Astrocyte of the spinal cord (primary cell): ENCODE measurements at places on chromosomes 4 and X.

GRCh38 chr4:165207431-165208220 is at the start of gene KLHL2:
Gene KLHL2 (plus strand): TSS chr4:165207561. CDS start chr4:165207877, 316 bp downstream.
- peak; percentile 68 for DNase-seq

- DNase-seq: no peak
These were observed 22.1 kb upstream of the OPN1LW start for GRCh38 chrX:154121961-154122360.

- no peak for DNase-seq
These were observed 160.1 kb upstream of the NRK start for GRCh38 chrX:105662248-105662647.

GRCh38 chr4:133565379-133565778 is 416.3 kb downstream of the PCDH10 start:
- peak; percentile 86 for DNase-seq

GRCh38 chr4:61824454-61824853 is 624.3 kb downstream of the ADGRL3 start:
- no peak for DNase-seq

DNA sequence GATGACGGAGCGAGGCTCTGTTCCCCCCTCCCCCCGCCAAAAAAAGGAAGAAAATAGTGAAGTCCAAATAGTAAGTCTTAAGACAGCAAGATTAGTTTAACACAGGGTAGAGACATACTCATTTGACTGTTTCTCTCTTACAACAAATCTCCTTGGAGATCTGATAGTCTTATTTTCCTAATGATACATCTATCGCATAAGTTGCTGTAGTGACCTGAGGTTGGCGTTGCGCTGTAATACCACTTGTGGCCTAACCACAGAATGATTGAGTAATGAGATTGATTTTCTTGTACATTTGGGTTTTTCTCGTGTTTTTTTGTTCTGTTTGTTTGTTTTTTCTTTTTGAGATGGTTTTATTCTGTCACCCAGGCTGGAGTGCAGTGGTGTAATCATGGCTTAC is 27.2 kb downstream of the OCIAD1 start:
- no peak for DNase-seq

GRCh38 chr4:1232661-1233621 is 16.0 kb downstream of the CTBP1 start:
- peak; percentile 71 for DNase-seq

DNA sequence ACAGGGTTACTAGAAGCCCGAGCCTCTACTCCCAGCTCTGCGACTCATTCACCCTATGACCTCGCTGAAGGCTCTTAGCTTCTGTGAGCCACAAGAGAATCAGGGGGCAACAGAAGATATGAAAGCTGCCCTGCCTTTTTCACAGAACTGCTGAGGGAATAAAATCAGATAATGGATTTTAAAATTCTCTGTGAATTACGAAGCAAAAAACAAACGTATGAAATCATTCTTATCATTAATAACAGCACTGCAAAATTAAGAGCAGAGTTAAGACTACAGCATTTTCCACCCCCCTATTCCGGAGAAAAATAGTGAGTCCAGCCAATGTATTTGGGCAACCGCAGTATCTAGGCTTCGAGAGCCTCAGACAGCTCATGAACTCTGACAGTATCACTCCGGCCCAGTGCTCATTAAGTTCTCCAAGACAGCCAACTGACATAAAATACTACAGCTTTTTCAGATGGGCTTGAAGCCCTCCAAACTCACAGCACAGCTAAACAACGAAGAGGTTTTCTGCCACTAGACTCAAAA is 33.4 kb downstream of the AFAP1 start:
- DNase-seq: peak; percentile 66

GRCh38 chr4:69843932-69844331 is 16.0 kb downstream of the SULT1E1 start:
- no peak for DNase-seq

DNA sequence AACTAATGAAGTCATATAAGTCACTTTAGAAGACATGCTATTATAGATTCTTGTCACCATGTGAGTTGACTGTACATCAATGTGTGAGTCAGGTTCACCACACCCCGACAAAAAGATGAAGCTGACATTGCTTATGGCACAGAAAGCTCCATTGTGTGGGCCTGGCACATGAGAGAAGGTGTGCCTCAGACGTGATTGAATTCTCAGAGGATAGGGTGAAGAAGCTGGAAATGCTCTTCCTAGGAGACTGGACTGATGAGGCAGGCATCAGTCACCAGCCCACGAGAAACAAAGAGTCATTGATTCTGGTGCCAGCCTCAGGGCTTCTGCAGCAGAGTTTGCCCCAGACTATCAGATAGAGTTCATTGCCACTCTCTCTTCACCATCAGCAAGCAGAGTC is 35.9 kb upstream of the LRAT start:
- DNase-seq: no peak

DNA sequence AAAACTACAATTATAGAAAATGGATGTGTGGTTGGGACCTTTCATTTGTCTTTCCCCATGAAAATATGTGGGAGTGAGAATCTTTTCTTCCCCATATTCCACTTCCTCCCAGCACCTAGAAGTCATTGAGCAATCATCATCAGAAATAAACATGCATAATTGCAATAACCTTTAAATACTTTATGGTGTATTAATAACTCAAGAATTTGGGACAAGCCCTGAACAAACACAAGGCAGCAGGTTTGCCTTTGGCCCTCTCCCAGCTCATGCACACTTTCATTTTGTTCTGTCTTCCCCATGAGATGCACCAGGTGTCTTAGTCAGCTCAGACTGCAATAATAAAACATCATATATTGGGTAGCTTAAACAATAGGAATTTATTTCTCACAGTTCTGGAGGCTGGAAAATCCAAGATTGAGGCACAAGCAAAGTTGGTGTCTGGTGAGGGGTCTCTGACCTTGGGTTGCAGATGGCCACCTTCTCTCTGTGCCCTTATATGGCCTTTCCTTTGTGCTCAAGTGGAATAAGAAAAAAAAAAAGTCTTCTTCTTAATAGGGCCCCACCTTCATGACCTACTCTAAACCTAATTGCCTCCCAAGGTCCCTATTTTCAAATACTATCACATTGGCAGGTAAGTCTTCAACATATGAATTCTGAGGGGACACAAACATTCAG is 34.7 kb upstream of the TMEM184C start:
- DNase-seq: no peak

- no peak for DNase-seq
These were observed 134.2 kb upstream of the SH3RF1 start for GRCh38 chr4:169404960-169405359.

DNA sequence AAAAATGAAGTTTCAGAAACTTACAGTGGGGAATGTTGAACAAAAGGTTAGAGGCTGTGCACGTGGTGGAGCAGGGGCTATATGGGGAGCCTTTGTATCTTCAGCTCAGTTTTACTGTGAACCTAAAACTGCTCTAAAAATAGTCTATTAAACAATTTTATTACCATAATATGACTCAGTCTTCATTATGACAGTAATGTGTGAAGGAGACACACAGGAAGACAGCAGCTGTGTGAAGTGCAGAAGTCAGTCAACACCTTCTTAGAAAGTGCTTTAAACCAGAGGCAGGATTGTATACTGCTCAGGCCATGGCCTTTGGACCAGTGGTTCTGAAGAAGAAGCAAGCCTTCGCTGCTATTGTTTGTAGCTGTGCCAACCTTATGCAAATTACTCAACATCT is 89.7 kb downstream of the ARHGAP10 start:
- no peak for DNase-seq

DNA sequence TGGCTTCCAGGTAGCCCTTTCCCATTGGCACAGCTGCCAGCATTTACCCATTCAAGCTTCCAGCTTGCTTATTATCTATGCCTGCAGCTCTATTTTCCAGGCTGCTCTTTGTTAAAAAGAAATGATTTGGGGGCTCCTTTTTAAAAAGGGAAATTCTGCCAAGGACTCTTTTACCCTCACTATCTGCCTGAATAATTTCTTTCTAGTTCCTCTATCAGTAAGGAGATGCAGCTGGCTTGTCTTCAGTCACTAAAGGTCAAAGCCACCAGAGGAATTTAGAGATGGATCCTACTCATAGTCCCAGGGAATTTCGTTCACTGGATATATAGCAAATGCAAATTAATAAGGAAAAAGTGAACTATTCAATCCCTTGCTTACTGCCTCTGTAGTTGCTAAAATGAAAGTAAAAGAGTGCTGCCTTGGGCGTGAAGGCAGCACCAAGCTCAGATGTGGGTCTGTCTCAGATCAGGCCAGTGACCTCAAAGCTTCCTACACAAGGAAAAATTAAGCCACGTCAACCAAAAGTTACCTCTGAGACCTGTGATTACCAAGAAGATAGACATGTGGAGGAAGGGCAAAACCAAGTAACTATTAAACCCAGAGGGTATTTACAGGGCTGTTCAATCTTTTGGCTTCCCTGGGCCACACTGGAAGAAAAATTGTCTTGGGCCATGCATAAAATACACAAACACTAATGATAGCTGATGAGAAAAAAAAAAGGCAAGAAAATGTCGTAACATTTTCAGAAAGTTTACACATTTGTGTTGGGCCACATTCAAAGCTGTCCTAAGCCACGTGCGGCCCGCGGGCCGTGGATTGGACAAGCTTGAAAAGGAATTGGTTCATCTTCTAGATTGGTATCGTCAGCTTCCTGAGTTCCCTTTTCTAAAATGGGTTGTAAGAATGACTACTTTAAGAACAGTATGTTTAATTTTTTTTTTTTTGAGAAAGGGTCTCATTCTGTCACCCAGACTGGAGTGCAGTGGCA is 5.3 kb downstream of the ARSF start:
- no peak for DNase-seq

GRCh38 chrX:39196192-39197102 is 395.2 kb downstream of the MID1IP1 start:
- peak; percentile 59 for DNase-seq

GRCh38 chr4:25346913-25347312 is 30.1 kb upstream of the ANAPC4 start:
- DNase-seq: no peak

- DNase-seq: no peak
These were observed 85.8 kb downstream of the PHKA2 start for GRCh38 chrX:18898091-18898490.

DNA sequence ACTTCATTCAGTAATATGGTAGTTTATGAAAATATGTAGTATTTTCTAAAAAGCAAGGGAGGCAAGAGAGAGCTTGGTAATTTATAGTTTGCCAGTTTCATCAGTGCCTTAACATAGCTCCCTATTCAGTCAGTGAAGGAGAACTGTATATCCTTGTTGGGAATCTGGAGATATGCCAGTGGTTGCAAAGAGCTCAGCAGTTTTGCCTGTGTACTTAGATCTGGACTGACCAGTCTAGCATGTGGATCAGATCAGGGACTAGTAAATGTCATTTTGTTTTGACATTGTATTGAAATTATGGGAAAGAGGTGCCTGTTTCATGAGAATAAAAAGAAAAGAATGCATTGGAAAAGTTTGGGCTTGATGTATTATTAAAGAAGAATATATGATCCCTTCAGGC is 88.6 kb downstream of the ZIC3 start:
- DNase-seq: no peak

DNA sequence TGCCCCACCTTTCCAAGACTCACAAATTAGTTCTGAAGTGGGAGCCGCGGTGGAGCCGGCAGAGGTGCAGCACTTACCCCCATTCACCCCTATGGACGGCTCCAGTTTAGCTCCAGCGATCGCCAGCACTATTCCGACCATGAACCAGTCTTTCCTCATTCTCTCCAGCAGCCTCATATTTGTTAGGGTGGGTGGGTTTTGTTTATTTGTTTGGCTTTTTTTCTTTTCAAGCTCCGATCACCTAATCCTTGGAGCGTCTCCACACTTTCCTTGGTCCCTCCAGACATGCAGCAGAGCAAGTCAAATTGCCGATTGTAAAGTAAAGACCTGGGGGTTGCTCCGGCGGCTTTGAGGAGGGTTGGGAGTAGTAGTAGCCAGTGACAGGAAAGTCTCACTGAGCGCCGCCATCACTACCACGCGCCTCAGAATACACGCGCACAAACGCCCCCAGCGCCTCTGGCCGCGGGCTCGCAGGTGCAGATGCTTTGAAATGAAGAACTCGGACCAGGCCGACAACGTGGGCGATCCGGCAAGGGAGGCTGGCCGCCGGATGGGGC is at the start of gene SLC10A7:
Gene SLC10A7, minus strand, starts transcription at position 400 of the 557 bp plus-strand sequence. Its CDS starts 223 bp downstream, at position 177.
- peak; percentile 76 for DNase-seq

DNA sequence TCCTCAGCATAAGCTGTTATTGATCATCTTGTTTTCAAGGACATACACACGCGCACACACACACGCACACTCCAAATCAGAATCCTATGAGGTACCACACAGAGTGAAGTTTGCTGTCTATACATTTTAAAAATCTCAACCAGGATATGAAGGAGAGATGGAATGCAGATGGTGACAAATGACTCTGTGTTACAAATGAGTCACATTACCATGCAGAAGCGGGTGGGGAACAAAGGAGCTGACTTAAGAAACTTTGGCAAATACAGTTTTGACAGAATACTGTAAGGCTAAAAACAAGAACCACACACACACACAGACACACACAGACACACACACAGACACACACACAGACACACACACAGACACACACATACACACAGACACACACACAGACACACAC is 81.7 kb downstream of the RELL1 start:
- DNase-seq: peak; percentile 25

DNA sequence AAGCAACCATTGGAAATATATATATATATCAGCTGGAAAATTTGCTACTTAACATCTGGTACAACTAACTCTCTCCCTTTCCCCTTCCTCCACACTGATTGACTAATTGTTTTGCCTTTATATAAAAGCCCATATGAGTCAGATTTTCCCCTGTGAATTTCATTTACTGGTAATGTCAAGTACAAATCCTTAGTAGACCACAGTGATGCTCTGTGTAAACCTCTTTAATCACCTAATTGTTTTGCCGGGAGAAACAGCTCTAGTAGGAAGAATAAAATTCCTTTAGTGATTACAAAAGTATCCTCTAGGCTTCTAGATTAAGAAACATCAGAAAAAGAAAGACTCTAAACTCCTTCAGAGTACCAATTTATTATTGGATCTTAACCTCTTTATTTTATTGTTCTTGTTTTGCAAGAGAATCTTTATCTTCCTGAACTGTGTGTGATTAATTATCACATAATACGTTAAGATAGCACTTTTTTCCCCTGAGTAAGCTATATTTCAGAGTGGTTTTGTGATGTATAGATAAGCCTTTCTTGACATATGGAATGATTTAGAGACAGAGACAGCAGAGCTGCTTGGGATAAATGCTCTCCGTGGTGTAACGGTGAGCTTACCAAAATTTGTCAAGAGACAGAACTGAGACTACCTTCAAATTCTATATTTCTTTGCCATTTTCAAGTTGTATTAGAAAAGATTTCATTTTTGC is 1606.4 kb upstream of the TENM3 start:
- peak; percentile 86 for DNase-seq

GRCh38 chrX:107117993-107118321 is 665 bp downstream of the RBM41 start:
- no peak for DNase-seq

- DNase-seq: no peak
These were observed 201.6 kb downstream of the PACRGL start for GRCh38 chr4:20901851-20902250.

- no peak for DNase-seq
These were observed 75.2 kb downstream of the CORIN start for GRCh38 chr4:47762376-47763266.

- DNase-seq: no peak
These were observed 133.1 kb upstream of the VCX start for GRCh38 chrX:7709845-7710244.
